Activated T-cell treated with anti-CD3 and anti-CD28 coated beads, Interleukin-2, amount 50 U/mL, for 72 hours (primary cell): ENCODE measurements at places on chromosomes 5 and 9.

DNA sequence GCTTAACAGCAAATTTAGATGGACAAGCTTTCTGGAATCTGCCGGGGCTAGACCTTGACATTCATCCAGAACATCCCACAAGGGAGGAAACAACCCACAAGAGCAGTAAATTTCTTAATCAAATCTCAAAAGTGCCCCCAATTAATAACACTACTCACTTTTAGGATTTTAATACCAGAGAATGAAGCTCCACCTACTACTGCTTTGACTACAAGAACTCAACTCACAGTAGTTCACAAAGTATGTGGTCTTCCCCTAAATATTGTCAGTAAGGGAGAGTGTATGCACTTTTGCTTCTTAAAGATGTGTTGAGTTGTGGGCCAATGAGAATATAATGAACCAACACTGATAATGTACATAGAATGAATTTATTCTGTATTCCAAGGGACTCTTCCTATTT is 94.7 kb downstream of the EBF1 start:
- DNase-seq, result no peak

DNA sequence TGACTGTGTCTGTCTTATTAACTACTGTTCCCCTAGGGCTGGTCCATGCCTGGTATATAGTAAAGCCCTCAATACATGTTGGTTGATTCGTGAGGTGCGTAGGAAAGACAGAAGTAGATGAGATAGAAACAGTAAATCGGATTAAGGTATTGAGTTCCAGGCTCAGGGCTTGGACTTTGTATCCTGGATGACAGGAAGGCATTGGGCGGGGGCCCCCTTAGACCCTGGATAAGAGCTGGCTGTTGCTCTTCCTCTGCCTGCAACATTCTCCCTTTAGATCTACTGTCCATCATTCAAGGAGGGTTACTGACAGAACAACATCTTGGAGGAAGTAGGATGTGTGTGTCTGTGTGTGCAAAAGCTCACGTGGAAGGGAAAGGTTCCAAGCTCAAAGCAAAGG is 31.2 kb upstream of the CTNNA1 start:
- DNase-seq, result no peak

- peak; percentile 83 for DNase-seq
Observed at GRCh38 chr5:150560401-150561191, 52.7 kb downstream of the NDST1 start.

DNA sequence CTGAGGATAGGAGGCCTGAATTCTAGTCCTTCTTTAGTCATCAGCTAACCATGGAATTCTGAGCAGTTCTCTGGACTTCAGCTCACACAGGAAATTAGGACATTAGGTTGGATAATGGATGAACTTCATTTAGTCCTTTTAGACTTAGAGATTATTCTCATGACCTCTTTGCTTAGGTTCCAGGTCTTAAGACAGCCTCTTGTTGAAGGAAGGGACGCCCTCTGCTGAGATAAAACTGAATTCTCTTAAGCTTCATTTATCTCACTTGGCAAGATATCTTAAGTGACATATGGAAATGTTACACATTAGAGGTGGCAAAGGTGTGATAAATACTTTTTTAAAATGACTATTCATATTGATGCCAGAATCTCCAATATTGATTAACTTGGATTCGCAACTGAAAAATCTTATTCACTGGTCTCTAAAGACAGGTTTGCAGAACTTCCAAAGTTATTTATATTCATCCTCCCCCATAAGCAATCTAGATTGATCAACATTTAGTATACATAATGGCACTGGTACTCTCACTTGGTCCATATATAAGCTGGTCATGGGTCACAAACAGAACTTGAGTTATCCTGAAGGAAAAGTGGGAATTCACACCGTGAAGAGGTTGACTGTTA is 16.9 kb upstream of the ZNF366 start:
- DNase-seq, result no peak

DNA sequence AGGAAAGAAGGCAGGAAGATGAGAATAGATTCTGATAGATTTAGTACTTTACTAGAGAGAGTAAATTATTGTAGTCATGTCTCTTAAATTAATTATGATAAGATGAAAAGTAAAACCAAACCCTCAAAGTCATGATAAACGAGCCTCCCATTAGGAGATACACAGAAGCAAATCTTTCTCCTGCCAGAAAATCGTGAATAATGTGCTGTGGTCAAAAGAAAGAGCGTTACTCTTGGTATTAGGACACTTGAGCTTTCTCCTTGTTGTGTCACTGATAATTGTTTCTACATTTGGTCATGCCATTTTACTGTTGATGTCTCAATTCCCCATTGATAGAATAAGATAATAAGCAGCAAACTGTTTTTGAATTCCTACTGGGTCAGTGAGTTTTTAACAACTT is 562.8 kb upstream of the TLE4 start:
- no peak for DNase-seq

DNA sequence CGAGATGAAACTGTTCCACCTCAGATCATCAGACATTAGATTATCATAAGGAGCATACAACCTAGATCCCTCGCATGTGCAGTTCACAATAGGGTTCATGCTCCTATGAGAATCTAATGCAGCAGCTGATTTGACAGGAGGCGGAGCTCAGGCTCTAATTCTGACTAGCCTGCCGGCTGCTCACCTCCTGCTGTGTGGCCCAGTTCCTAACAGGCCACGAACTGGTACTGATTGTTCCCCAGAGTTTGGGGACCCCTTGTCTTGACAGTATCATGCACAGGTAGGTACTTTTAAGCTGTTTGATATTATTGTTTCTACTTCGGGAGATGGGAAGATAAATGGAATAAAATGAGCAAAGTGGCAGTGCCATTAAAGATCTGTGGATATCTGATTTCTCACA is 66.9 kb downstream of the ZCCHC7 start:
- DNase-seq, result no peak

- DNase-seq, result no peak
Observed at GRCh38 chr5:80206282-80206681, 49.6 kb downstream of the SERINC5 start.
